ENCODE measurements at places on chromosomes 13 and 19. TPM values are rescaled to one million over a fixed set of nuclear protein-coding genes. Genes with fewer than 3 reads are reported as not detected.

- no peak overlapping the region for H3K4me3 ChIP-seq
- H3K36me3 ChIP-seq = no peaks in the 10 kb centered on the region
- peak; percentile 22 for DNase-seq
- H3K27ac ChIP-seq = no peak overlapping the region
- peaks cover 25% of the 10 kb centered on the region for H3K4me1 ChIP-seq
- H3K27me3 ChIP-seq = no peaks in the 10 kb centered on the region
Observed at GRCh38 chr19:4521170-4521887, 3.0 kb upstream of the PLIN4 start.

- H3K4me1 ChIP-seq = no peaks in the 10 kb centered on the region
- no peak overlapping the region for H3K4me3 ChIP-seq
- no peak for DNase-seq
- H3K27ac ChIP-seq = no peak overlapping the region
- H3K36me3 ChIP-seq = no peaks in the 10 kb centered on the region
Observed at GRCh38 chr13:95411428-95412040, 110.3 kb upstream of the ABCC4 start.

- no peak overlapping the region for H3K4me3 ChIP-seq
- no peak overlapping the region for H3K27ac ChIP-seq
- no peaks in the 10 kb centered on the region for H3K4me1 ChIP-seq
- DNase-seq = no peak
- no peaks in the 10 kb centered on the region for H3K27me3 ChIP-seq
Observed at GRCh38 chr19:32453736-32454135, 48.2 kb downstream of the DPY19L3 start.

- DNase-seq = no peak
- no peak overlapping the region for H3K4me3 ChIP-seq
- H3K27me3 ChIP-seq = peaks cover 3% of the 10 kb centered on the region
- H3K27ac ChIP-seq = no peak overlapping the region
- no peaks in the 10 kb centered on the region for H3K4me1 ChIP-seq
Observed at GRCh38 chr13:76735641-76736040, 150.6 kb downstream of the KCTD12 start.

GRCh38 chr19:58558066-58558622, at the start of gene UBE2M:
Gene UBE2M, minus strand, starts transcription at chr19:58558611. Its CDS starts 230 bp downstream, at chr19:58558381.
- H3K36me3 ChIP-seq = peaks cover 11% of the 10 kb centered on the region
- peaks cover 57% of the 10 kb centered on the region for H3K4me1 ChIP-seq
- no peak for DNase-seq
- peak within 1 kb of the TSS; percentile 85 for H3K27ac ChIP-seq
- no peaks in the 10 kb centered on the region for H3K27me3 ChIP-seq

DNA sequence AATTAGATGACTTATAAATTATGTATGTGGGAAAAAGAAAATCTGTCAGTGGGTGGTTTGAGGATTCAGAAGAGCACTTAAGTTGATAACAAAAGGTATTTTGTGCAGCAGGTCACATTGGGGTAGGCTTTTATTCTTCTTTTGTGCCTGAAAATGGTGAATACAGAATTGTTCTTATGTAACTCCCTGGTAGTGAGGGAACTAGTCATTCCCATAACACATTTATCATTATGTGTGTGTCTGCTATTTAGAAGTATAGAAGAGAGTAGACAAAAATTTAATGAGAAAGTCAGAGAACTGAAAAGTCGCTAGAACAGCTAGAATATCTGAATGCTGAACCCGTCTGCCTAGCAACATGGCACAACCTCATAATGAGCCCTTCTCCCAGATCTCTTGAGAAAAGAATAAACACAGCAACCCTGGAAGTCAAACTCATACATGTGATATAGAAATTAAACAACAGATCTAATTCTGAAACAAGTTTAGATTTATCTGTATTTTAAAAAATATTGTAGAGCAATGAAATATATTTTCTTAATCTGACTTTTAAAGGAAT, 111.8 kb upstream of the EDNRB start:
- no peaks in the 10 kb centered on the region for H3K27me3 ChIP-seq
- no peaks in the 10 kb centered on the region for H3K4me1 ChIP-seq
- no peak for DNase-seq

- H3K27ac ChIP-seq = no peak overlapping the region
- no peak overlapping the region for H3K4me3 ChIP-seq
- no peaks in the 10 kb centered on the region for H3K36me3 ChIP-seq
- H3K4me1 ChIP-seq = peaks cover under 1% of the 10 kb centered on the region
- no peak for DNase-seq
- H3K27me3 ChIP-seq = peaks cover 62% of the 10 kb centered on the region
Observed at GRCh38 chr13:99974296-99974938, 2.9 kb upstream of the ZIC5 start.

DNA sequence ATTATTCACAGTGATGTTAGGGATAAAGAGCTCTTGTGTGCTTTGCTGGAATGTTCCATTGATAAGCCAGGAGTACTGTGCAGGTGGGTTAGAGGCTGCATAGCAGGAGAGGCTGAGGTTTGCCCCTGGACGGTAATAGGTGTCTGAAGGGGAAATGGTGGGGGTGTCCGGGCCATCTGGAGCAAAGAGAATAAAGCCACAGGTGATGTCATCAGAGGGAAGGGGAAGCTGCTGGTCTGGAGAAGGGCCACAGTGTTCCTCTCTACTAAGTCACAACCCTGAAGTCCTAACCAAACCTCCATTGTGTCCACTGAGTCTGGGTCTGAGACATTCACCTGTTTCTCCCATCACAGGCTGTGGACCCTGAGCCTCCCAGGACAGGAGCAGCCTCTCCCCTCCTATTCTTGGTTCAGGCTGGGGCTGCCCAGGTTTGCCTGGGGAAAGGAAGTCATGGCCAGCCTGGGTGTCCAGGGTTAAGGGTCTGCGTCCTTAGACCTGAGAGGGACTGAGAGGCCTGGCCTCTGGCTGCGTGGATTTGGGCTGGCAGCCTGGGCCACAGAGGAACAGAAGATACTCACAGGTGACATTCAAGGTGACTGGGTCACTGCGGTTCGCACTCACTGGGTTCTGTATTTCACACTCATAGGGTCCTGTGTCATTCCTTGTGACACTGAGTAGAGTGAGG, 6.8 kb downstream of the CEACAM1 start:
- DNase-seq = no peak
- no peak overlapping the region for H3K4me3 ChIP-seq
- H3K36me3 ChIP-seq = no peaks in the 10 kb centered on the region
- H3K27me3 ChIP-seq = no peaks in the 10 kb centered on the region
- H3K27ac ChIP-seq = no peak overlapping the region
- H3K4me1 ChIP-seq = no peaks in the 10 kb centered on the region

GRCh38 chr13:46996316-46997030, 99.6 kb upstream of the HTR2A start:
- H3K27ac ChIP-seq = no peak overlapping the region
- DNase-seq = no peak
- no peaks in the 10 kb centered on the region for H3K27me3 ChIP-seq
- H3K36me3 ChIP-seq = no peaks in the 10 kb centered on the region
- no peak overlapping the region for H3K4me3 ChIP-seq
- 0 out of 2 replicates have a peak, but pooled peaks cover 4% of the 10 kb centered on the region for H3K4me1 ChIP-seq

DNA sequence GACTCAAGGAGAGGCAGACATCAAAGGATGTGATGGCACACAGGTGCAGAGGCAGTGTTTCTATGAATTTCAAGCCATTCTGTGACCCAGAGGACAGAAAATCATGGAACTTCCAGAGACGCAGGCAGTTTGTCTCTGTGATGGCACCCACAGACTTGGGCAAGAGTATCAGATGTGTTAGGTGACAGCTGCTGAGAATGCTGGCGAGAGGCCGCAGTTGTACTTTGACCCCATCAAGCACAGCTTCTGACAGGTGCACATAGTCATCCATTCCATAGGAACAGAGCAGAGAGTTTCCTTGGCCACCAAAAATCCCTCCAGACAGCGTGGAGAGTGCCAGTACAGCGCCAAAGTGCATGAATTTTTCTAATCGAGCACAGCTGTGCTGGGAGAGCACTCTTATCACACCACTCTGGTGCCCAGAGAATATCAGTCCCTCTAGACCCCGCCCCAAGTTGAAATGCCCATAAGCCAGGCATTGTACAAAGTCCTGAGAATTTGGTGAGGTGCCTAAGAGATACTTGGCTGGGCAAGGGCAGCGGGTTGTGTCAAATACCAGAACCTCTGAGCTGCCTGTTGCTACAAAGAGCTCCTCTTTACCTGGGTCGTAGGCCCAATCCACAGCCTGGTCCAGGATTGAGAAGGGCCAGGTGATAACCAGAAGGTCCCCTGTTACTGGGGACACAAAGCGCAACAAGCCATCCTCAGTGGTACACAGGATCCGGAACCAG, 12.4 kb downstream of the WDR87 start:
- H3K4me3 ChIP-seq = no peak overlapping the region
- H3K4me1 ChIP-seq = no peaks in the 10 kb centered on the region
- no peaks in the 10 kb centered on the region for H3K36me3 ChIP-seq
- no peaks in the 10 kb centered on the region for H3K27me3 ChIP-seq

- DNase-seq = no peak
- H3K4me3 ChIP-seq = no peak overlapping the region
- H3K27me3 ChIP-seq = no peaks in the 10 kb centered on the region
- no peak overlapping the region for H3K27ac ChIP-seq
Observed at GRCh38 chr13:30274083-30274482, 33.3 kb downstream of the KATNAL1 start.

Gene ZNF260
- total RNA-seq = 6.0 TPM

Gene AKT2
- 80.6 TPM for total RNA-seq

Gene ZC3H4
- total RNA-seq = 13.4 TPM

Gene ZNF558
- total RNA-seq = 32.4 TPM

Gene ZNF813
- total RNA-seq = 4.4 TPM

Gene PALM
- 10.8 TPM for total RNA-seq

Gene ZNF587B
- 28.0 TPM for total RNA-seq

Data from PC-3 (cell line).